ENCODE measurements at places on chromosomes 4 and X. TPM values are rescaled to one million over a fixed set of nuclear protein-coding genes. Genes with fewer than 3 reads are reported as not detected.

The CEP135 gene
- 3.0 TPM for total RNA-seq

The ATOH1 gene
- not detected for total RNA-seq

The TREX2 gene
- 0.91 TPM for total RNA-seq

The NUDT11 gene
- total RNA-seq: 0.20 TPM

The MAPK10 gene
- 8.4 TPM for total RNA-seq

The EDNRA gene
- 99.8 TPM for total RNA-seq

The COL4A6 gene
- total RNA-seq: 14.0 TPM

The CYLC1 gene
- not detected for total RNA-seq

The TMPRSS11F gene
- not detected for total RNA-seq

The PHOX2B gene
- not detected for total RNA-seq

The TSPYL2 gene
- total RNA-seq: 60.7 TPM

The AMER1 gene
- 5.7 TPM for total RNA-seq

The GALNTL6 gene
- total RNA-seq: not detected

The IL3RA gene
- total RNA-seq: 3.2 TPM

The ZNF711 gene
- 6.4 TPM for total RNA-seq

The TEX13D gene
- not detected for total RNA-seq

The RAP2C gene
- 25.0 TPM for total RNA-seq

The FAM149A gene
- 17.6 TPM for total RNA-seq

Data from right cardiac atrium (tissue), 5 donors.